ENCODE measurements at places on chromosomes 1 and 21. TPM values are rescaled to one million over a fixed set of nuclear protein-coding genes. Genes with fewer than 3 reads are reported as not detected.

DNA sequence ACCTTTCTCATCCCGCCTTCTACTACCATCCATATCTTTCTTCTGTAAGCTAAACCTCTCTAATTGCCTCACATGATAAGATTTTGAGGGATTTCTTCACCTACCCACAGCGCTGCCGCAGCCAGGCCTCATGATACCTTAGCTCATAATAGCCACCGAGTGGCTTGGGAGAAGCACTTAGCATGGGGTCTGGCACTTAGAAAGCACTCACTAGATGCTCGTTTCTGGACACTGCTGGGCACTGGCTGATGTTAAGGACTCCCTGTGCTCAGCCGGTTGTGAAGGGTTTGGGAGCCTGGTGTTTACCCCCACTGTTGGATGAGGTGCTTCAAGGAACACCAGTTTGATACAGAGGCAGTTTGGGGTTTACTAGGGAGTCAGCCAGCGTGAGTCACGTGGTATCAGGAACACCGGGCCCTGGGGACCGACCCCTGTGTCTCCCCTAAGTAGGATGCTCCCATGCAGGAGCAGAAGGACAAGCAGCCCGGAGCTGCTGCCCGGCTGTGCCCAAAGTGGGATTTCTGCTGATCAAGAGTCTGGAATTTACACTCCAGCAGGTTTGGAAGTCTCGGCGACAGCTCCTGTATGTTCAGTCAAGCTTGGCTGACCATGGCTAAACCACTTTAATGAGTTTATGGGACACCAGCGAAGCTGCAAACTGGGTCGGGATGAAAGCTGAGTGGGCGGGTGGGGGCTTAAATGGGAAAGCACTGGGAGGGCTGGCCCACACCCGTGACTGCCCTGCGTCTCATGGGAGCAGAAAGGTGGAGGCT lies 63.3 kb downstream of the GALNT2 start:
- DNase-seq: no peak

CNIH3 gene
- total RNA-seq: 4.5 TPM

- DNase-seq: no peak
Measured at GRCh38 chr1:232621050-232621449, 8.9 kb downstream of the SIPA1L2 start.

DNA sequence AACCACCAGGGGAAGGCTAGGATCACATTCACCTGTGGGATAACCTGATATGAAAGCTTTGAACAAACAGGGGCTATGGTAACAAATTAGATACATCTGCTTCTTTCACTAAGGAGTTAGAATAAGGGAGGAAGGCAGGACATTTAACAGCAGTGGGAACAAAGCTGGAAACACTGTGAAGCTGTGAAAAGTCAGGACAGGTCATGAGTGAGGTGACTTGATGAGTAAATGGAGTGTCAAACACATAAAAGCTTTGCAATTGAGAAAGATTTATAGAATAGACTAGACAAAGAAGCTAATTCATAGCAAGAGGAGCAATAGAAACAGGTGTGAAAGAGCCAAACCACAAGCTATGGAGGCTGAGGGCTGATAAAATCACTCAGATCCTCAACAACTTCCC lies 110.0 kb downstream of the ASTN1 start:
- DNase-seq: no peak

- DNase-seq: no peak
Measured at GRCh38 chr1:155223047-155223446, 14.6 kb downstream of the MTX1 start.

LCE1D gene
- total RNA-seq: not detected

DNA sequence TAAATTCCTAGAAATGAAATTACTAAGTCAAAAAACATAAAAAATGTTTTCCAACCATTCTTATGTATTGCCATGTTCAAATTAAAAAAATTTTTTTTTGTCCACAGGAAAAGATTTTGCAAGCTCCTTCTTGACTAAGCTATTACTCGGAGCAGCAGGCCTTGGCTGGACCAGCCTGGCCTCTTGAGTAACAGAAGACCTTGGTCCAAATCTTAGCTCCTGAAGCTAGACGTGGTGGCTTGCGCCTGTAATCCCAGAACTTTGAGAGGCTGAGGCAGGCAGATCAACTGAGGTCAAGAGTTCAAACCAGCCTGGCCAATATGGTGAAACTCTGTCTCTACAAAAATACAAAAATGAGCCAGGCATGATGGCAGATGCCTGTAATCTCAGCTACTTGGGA lies 77.6 kb downstream of the CLSTN1 start:
- no peak for DNase-seq

EEIG2 gene
- 8.9 TPM for total RNA-seq

Data from type B pancreatic cell (in vitro differentiated cells).